ENCODE measurements at places on chromosomes 2 and 18. TPM values are rescaled to one million over a fixed set of nuclear protein-coding genes. Genes with fewer than 3 reads are reported as not detected.

ATOH8 gene
- polyA plus RNA-seq: 17.6 TPM

- DNase-seq: no peak
These were observed 14.9 kb downstream of the ICOS start for GRCh38 chr2:203951366-203951902.

- no peak for DNase-seq
These were observed 667.6 kb upstream of the ACVR2A start for GRCh38 chr2:147177071-147177857.

- DNase-seq: no peak
These were observed 96.8 kb downstream of the FBXO15 start for GRCh38 chr18:74050807-74051206.

DNA sequence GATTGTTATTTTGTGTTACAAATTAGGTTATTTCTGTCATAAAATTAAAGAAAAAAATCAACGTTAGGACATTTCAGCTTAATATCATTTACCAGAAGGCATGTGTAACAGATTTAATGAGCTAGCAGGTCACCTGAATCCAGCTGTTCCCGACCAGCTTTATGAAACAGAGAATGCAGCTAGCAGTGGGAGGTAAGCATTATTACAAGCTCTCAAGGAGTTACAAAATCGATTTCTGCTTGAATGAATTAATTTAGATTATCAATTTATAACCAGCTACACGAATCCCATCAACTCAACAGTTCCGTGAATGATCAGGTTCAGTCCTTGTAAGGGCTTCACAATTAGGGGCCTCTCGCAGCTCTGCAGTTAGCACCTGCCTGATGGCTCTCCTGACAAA lies 211.9 kb downstream of the PTGR3 start:
- DNase-seq: no peak

GRCh38 chr2:148907085-148907785 lies 32.2 kb downstream of the KIF5C start:
- DNase-seq: no peak

RUFY4 gene
- polyA plus RNA-seq: 2.7 TPM

Measured in spleen (tissue), 13 donors.